ENCODE measurements at places on chromosomes 16 and 17.

GRCh38 chr17:82927661-82928601, 88.1 kb upstream of the ZNF750 start:
- no peak for DNase-seq

GRCh38 chr16:47058295-47059086, 85.0 kb upstream of the DNAJA2 start:
- peak; percentile 4 for DNase-seq

DNA sequence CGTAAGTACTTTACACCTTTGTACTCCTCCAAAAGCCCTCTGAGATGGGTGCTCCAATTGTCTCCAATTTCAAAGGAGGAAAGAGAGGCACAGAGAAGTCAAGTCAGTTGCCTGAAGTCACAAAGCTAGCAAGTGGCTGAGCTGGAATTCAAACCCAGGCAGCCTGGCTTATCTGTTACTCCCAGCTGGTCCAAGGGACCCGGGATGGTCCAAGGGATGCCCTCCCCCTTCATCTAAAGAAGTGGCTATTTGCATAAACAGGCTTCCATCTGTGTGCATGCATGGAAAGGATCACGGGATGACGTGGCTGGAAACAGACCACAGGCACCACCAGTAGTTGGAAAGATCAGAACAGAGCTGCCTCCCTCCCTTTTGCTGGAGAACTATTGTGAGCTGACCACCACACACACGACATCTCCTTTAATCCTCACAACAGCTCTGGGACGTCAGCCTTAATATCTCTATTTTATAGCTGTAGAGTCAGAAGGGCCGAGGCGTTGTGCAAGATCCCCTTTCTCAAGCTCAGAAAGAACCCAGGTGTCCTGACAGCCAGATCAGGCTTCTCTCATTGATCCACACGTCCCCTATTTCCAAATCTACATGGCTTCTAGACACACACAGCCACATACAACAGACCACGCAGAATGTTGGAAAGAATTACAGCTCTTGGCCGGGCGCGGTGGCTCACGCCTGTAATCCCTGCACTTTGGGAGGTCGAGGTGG, 10.9 kb upstream of the COL1A1 start:
- DNase-seq = no peak

GRCh38 chr17:74567397-74567796, at the start of gene CD300H:
TSS of gene CD300H (minus strand) at chr17:74567509.
- no peak for DNase-seq

GRCh38 chr17:7020894-7021664, 1.8 kb upstream of the BCL6B start:
- DNase-seq = no peak

GRCh38 chr16:47492428-47493377, 31.6 kb downstream of the PHKB start:
- DNase-seq = no peak

GRCh38 chr17:58091024-58091567, 7.9 kb downstream of the DYNLL2 start:
- DNase-seq = no peak

GRCh38 chr17:45936610-45937009, 42.3 kb downstream of the MAPT start:
- DNase-seq = peak; percentile 78

DNA sequence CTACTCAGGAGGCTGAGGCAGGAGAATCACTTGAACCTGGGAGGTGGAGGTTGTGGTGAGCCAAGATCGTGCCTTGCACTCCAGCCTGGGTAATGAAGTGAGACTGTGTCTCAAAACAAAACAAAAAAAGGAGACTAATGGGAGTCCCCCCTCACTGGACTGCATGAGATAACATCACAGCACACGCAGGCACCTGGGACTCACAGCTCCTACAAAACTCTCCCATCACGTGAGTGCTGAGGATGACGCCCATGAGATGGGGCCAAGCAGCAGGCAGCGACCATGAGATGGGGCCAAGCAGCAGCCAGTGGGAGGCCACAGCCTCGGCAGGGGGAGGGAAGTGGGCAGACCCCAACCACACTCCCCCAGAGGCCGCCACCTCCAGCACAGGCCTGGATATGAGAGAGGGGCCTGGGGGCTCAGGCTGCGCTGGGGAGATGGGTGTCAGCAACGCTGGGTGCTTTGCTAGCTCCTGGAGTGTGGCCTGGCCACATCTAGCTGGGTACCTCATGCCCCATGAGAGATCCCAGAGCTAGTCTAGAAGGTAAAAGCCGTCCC, 15.4 kb downstream of the DNAAF8 start:
- DNase-seq = no peak

DNA sequence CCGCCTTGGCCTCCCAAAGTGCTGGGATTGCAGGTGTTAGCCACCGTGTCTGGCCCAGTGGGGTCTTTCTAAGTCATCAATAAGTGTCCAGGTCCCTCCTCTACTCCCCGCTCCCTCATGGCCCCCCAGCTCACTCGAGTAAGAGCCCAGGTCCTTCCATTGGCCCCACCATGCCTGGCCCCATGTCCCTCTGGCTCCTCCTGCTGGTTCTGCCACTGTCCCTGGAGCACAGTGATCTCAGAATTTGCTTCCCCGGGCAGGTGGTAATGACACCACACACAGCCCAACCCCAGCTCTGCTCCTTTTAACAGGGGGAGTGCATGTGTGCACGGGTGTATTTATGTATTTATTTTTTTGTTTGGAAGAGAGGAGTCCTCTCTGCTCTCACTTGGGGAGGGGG, 19.6 kb downstream of the MGAT5B start:
- no peak for DNase-seq

DNA sequence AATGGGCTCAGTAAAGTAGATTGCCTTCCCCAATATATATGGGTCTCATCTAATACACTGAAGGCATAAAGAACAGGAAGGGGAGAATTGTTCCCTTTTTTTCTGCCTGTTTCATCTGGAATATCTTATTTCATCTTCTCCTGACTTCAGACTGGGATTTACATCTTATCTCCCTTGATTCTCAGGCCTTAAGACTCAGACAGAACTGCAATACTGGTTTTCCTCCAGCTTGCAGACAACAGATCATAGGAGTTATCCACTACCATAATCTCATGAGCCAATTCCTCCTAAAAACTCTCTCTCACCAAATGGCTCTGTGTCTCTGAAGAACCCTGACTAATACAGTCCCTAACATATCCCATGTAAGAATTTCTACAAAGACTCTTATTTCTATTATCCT, 390.7 kb downstream of the CDH8 start:
- no peak for DNase-seq

DNA sequence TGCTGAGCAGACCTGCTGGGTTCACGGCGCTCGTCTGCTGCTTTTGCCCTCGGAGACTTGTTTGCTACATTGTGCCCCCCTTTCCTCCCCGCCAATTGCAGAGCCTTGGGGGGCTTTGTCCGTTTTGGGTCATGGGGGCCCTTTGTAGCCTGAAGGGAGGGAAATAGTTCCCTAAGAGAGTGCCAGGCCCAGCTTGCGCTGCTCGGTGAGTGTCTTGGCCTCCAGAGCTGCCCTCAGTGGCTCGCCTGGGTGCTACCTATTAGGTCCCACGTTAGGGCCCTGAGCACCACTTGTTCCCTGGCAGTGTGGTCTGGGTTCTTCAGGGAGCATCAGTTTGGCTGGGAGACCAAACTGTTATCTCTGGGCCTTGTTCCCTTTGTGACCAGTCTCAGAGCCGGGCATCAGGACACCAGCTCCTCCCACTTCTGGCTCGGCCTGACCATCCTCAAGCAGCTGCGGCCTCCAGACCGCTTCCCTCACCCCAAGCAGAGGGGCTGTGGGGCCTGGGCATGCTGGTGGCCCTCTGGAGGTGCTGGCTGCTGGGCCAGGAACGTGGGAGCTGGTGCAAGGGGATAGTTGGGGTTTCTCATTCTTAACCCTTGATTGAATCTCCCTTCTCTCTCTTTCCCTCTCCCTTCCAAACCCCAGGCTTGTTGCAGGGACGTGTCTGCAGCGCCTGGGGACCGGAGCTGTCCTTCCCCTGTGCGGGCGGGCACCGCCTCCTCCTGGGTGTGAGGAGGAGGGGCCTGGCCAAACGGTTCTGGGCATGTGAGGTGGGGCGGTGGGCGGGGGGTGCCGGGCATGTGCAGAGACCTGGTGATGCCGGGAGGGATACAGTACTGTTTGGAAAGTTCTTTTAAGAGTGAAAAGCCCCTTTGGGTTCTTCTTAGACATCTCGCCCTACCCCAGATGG, 16.0 kb upstream of the ITGB4 start:
- no peak for DNase-seq

DNA sequence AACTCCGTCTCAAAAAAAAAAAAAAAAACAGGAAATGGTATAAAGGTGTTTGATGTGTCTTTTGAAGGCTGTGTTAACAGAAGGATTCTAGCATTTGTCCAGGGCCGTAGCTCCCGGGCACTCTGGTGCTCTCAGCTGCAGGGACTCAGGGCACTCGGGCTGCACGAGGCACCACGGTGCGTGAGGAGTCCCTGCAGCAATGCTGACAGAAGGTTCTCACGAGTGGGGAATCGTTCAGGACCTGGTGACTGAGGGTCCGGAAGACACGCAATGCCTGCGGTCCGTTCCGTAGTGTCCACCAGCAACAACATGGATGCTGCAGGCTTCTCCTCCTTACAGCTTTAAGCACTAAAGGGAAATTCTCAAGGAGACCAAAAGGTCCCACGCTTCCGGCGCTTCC, 12.6 kb upstream of the FAAP100 start:
- DNase-seq = no peak

DNA sequence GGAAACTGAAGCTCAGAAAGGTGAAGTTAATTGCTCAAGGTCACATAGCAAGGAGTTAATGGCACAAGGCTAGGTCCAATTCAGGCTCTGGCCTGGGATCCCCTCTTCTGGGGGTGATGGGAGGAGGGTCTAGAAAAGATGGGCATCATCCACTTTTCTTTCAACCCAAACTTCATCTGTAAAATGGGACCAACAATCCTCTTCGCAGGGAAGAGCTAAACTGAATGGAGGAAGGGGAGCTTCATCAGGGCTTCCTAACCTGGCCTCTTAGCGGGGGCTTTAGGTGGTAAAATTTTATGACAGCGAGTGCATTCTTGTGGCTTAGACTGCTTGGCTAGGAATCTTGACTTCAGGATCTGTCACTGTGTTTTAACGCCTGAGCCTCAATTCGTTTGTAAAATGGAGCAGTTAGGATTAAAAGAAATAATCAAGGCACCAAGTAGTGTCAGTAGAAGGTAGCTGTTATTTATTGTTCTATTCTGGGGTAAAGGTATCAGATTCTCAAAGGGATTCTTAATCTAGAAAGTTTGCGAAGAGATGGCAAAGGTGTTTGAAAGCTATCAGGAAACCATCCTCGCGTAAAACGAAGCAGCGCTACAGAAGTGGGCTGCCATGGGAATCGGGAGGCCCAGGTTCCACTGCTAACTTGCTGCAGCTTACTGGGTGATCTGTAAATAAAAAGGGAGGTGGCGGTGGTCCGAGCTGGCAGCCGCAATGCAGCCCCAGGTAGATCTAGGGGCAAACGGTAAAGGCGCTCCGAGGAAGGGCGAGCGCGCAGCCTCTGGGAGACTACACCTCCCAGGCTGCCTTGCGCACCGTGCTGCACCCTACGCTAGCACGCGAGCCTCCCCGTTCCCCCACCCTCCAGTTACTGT, 1.5 kb upstream of the SRCAP start:
- peak; percentile 97 for DNase-seq

DNA sequence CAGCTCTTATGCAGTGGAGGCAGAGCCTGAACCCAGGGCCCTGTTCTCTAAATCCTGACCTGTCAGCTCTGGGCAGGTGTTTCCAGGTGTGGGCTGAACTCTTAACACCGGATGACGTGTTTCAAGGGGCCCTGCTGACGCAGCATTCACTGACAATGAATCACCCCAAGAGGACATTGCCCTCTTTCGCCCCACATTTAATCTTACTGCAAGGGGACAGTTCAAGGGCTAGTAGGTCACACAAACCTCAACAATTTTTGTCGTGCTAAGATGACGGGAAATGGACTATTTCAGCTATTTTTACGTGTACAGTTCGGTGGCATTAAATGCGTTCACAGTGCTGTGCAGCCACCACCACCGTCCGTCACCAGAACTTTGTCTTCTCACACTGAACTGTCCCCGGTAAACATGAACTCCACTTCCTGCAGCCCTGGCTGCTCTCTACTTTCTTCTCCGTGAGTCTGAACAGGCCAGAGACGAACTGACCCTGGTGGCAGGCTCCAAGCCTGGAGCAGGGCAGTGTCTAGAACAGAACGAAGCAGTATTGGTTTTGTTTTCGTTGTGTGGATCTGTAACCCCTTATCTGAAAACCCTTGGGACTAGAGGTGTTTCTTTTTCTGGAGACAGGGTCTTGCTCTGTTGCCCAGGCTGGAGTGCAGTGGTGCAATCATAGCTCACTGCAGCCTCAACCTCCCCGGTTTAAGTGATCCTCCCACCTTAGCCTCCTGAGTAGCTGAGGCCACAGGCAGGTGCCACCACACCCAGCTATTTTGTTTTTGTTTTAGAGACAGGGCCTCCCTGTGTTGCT, 88.4 kb upstream of the CIBAR2 start:
- no peak for DNase-seq

Data from NCI-H1092 (cell line).